ENCODE measurements at places on chromosomes 5 and 9. TPM values are rescaled to one million over a fixed set of nuclear protein-coding genes. Genes with fewer than 3 reads are reported as not detected.

The QRFP gene
- total RNA-seq, result not detected

The PCDHB7 gene
- 0.99 TPM for total RNA-seq

The C5 gene
- total RNA-seq, result 1.4 TPM

GRCh38 chr9:13817754-13818278 lies 496.1 kb downstream of the NFIB start:
- no peak for DNase-seq

- no peak for DNase-seq
Measured at GRCh38 chr9:105973951-105974351, 279.6 kb downstream of the TMEM38B start.

DNA sequence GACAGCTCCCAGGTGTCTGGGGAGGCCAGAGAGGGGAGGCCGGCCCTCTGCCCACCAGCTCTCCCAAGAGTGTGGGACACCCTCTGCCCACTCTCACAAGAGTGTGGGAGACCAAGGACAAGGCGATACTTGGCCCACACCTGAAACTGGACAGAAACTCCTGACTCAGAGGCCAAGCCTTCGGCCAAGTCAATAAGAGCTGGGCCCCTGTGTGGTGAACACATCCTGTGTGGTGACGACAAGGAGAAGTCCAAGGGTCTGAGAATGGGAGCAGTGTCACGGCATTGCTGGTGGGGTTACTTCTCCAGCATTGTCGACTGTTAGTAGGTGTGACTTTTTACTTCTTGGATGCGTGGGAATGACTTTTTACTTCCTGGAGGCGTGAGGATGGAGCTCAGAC lies 14.6 kb upstream of the F2RL1 start:
- DNase-seq, result no peak

DNA sequence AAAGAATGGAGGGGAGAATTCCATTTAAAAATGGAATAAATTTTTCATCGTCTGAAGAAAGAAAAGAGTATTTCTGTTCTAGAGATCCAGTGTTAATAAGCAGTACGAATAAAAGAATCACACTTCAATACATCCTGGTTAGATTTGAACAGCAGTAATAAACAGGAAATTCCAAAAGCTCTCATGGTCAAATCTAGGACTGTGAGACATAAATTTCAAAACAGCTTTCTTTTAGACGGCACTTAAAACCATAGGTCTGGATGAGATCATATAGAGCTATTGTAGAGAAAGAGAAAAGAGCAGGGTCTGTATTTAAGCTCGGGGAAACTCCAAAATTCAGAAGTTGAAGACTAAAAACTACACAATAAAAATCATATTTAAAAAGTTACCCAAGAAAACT lies 1006.9 kb upstream of the CTNND2 start:
- DNase-seq, result no peak

GRCh38 chr5:157860898-157861890 lies 2.2 kb upstream of the CLINT1 start:
- no peak for DNase-seq

GRCh38 chr5:151889614-151890013 lies 35.0 kb downstream of the GLRA1 start:
- no peak for DNase-seq
